ENCODE measurements at places on chromosomes 16 and 17.

DNA sequence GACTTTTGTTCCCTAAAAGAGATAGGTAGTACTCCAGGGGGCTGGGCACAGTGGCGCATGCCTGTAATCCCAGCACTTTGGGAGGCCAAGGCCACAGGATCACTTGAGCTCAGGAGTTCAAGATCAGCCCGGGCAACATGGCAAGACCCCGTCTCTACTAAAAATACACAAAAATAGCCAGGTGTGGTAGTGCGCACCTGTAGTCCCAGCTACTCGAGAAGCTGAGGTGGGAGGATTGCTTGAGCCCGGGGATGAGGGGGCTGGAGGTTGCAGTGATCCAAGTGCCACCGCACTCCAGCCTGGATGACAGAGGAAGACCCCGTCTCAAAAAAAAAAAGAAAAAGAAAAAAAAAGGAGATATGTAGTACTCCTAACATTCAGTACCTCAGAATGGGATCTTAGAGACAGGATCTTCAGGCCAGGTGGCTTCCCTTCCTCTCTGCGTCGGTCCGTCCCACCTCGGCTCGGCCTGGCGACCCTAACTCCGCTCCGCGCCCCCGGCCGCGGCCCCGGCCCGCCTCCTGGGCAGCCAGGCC is 89.6 kb downstream of the CDC27 start:
- no peak for DNase-seq

DNA sequence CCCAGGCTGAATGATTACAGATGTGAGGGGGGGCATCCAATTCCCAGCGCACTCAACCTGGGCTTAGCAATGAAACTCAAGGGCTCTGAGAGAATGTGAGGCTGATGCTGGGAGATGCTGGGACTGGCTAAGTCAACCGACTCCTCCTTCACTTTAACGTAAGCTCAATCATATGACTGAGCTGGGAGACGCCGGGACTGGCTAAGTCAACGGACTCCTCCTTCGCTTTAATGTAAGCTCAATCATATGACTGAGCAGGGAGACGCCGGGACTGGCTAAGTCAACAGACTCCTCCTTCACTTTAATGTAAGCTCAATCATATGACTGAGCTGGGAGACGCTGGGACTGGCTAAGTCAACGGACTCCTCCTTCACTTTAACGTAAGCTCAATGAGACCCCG is 179.4 kb downstream of the VPS53 start:
- DNase-seq: no peak

- no peak for DNase-seq
These were observed 25.1 kb downstream of the STAT5B start for GRCh38 chr17:42251115-42251514.

- DNase-seq: no peak
These were observed 191.8 kb downstream of the PRKCA start for GRCh38 chr17:66494023-66494803.

DNA sequence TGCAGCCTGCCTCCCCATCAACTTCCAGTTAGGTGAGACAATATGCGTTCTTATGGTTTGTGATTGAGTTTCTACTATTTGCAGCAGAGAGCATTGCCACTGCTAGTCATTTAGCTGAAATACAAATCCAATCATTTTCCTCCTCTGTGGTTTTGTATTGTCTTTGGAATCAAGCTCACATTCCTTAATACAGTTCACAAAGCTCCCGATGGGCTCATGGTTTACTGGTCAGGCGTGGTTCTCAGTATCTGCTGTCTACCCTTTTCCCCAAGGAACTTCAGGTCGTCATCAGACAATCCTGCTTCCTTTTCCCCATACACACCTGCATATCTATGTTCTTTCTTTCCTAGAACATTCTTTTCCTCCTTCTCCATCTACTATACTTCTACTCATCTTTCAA is 69.6 kb upstream of the GAS7 start:
- DNase-seq: no peak

- no peak for DNase-seq
These were observed 5.9 kb upstream of the CCDC154 start for GRCh38 chr16:1450218-1450617.

GRCh38 chr16:87897521-87898505 is 28.5 kb upstream of the SLC7A5 start:
- DNase-seq: no peak

GRCh38 chr17:6471531-6472465 is 27.5 kb downstream of the PIMREG start:
- no peak for DNase-seq

- DNase-seq: no peak
These were observed 4.7 kb downstream of the DYNC1LI2 start for GRCh38 chr16:66746682-66747081.

DNA sequence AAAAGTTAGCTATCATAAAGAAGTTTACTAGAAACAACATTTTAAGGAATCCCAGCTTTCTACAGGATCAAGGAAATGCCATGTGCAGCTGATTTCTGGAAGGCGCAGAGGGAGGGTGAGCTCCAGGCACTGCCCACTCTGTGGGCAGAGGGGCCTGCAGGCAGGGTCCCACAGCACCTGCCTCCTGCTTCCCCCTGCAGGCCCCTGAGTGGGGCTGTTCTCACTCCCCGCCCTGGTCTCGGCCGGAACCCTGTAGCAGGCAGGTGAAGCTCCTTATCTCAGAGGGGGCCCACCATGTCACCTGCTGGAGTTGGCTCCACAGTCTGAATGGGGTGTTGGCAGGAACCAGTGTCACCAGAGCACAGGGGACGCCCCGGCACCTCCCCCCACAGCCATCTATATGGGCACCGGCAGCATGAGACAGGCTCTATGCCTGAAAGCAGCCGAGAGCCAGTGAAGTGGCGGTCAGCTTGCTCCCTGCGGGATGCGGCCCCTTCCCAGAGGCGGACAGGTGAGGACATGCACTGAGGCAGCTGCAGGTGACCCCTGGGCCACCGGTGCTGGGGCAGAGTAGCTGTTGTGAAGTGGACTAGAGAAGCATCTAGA is 47.6 kb upstream of the FASN start:
- no peak for DNase-seq

- no peak for DNase-seq
These were observed 250.9 kb upstream of the SDK2 start for GRCh38 chr17:73895157-73895556.

GRCh38 chr17:74480290-74480689 is 13.9 kb downstream of the CD300A start:
- no peak for DNase-seq

- DNase-seq: no peak
These were observed 8.6 kb downstream of the C16orf96 start for GRCh38 chr16:4564661-4565267.

DNA sequence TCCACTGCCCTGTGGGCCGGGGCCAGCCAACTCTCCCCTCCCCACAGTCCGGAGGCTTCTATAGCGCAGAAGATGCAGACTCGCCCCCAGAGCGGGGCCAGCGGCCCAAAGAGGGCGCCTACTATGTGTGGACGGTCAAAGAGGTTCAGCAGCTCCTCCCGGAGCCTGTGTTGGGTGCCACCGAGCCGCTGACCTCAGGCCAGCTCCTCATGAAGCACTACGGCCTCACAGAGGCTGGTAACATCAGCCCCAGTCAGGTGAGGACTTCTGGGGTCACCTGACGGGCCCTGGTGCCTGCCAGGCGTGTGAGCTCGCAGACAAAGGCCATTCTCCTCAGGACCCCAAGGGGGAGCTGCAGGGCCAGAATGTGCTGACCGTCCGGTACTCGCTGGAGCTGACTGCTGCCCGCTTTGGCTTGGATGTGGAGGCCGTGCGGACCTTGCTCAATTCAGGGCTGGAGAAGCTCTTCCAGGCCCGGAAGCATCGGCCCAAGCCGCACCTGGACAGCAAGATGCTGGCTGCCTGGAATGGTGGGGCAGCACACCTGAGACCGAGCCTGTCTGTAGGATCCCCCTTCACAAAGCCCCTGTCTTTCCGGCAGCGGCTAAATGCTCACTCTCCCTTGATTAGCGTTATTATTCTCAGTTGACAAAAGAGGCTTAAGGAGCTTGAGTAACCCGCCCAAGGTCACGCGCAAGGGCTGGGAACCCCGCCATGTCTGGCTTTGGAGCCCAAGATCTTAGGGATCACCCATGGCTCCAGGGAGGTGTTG is 3.9 kb downstream of the SPATA20 start:
- DNase-seq: no peak

- DNase-seq: peak; percentile 34
These were observed 29.0 kb downstream of the GLG1 start for GRCh38 chr16:74577882-74578366.

DNA sequence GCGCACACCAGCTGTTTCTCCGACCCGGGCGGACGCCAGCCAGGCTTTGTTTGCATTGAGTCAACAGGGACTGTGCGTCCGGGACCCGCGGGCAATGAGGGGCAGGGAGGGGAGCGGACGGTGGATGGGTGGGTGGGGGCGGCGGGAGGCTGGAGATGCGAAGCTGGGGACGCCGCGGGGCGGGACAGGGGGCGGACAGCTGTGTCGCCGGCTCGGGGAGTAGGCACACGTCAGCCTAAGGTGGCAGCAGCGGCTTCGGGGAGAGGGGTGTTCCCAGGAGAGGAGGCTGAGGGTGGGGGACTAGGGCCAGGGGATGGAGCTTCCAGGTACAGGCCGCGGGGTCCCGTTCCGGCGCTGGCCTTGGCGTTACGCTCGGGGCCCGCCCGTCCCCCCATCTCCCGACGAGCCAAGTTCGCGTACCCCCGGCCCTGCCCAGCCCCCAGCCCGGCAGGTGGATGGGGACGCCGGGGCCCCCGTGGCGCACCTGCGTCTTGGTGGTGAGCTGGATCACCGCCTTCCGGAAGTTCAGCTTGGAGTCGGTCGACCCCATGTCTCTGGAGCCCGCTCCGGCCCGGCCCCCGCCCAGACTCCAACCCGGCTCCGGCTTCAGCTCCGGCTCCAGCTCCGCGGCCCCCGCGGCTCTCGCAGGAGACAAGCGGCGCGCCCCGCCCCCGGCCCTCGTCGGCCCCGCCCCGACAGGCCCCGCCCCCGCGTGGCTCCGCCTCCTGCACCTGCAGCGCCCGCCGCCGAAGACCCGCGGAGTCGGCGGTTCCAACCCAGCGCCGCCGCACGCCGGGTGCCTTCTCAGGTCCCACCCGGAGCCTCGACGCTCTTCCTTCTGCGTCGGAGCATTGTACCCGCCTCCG is at the start of gene HID1:
Gene HID1, minus strand, starts transcription at position 653 of the 866 bp plus-strand sequence. Its CDS starts 103 bp downstream, at position 550.
- DNase-seq: peak; percentile 90

GRCh38 chr16:6193718-6194117 is 1096.1 kb upstream of the EEF2KMT start:
- DNase-seq: no peak

DNA sequence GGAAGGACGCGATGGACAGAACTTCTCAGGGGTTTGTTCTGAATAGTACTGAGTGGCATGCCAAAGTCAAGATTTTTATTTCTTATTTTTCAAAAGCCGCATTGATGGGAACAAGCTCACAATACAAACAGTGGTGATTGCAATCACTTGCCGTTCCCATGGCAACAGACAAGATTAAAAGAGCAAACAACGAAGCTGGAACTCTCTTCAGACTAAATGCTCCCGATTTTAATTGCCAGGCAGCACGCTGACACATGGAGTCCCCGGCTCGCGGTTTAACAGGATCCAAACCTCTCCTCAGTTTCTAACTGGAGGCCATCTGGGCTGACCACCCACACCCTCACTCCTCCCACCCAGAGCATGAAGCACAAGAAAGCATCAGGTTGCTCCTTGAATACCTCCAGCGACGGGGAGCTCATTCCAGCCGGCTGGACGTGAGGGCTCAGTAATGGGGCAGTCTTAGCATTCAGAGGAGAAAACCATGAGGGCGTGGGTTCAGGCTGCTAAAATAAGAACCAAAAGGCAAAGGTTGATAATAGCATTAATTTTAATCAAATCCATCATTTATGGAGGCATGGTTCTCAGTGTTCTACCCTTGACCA is 41.5 kb downstream of the AIPL1 start:
- no peak for DNase-seq

Data from GM13977 (cell line).